ENCODE measurements at places on chromosomes 16 and 17. TPM values are rescaled to one million over a fixed set of nuclear protein-coding genes. Genes with fewer than 3 reads are reported as not detected.

GRCh38 chr17:75683583-75683982 lies 16.4 kb downstream of the SAP30BP start:
- no peak for DNase-seq

The YBX2 gene
- 0.61 TPM for total RNA-seq

DNA sequence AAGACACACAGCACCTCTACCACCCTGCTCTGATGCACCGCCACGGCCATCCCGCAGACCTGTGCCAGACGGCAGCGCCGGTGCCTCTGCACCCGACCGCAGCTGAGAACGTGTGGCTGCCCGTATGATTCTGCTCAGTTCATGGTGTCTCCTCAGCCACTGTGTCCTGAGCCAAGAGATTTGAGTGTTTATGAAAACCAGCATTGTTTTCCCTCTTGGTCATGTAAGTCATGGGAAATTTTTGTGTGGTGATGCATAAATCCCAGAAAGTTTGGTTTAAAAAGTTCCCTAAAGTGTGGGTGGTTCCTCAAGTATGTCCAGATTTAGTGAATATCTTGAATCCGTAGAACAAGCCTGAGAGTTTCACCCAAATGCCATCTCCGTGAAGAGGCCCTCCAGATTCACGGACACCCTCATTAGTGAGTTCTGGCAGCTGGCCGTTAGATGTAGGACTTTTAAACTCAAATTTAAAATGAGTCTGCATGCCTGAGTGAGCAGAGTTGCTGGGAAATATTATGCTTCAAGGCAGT lies 57.6 kb downstream of the CDRT4 start:
- no peak for DNase-seq

- no peak for DNase-seq
Observed at GRCh38 chr17:43545383-43545632, 832 bp downstream of the ETV4 start.

The CDRT15 gene
- not detected for total RNA-seq

GRCh38 chr17:76841776-76842405 lies 26.3 kb upstream of the MGAT5B start:
- peak; percentile 47 for DNase-seq
